ENCODE measurements at places on chromosomes 4 and X.

- no peaks in the 10 kb centered on the region for H3K27me3 ChIP-seq
- no peaks in the 10 kb centered on the region for H3K4me1 ChIP-seq
- H3K36me3 ChIP-seq: peaks cover 4% of the 10 kb centered on the region
- H3K27ac ChIP-seq: no peak overlapping the region
- DNase-seq: no peak
These were observed 14.6 kb downstream of the ZNF718 start for GRCh38 chr4:138935-139334.

- H3K27ac ChIP-seq: no peak overlapping the region
- no peaks in the 10 kb centered on the region for H3K4me1 ChIP-seq
- no peaks in the 10 kb centered on the region for H3K27me3 ChIP-seq
- H3K36me3 ChIP-seq: no peaks in the 10 kb centered on the region
- H3K4me3 ChIP-seq: no peak overlapping the region
These were observed 84.2 kb downstream of the CHRNA9 start for GRCh38 chr4:40419231-40419912.

- H3K27me3 ChIP-seq: no peaks in the 10 kb centered on the region
- H3K27ac ChIP-seq: no peak overlapping the region
- no peaks in the 10 kb centered on the region for H3K36me3 ChIP-seq
- H3K4me3 ChIP-seq: no peak overlapping the region
These were observed 48.2 kb downstream of the SLC34A2 start for GRCh38 chr4:25703731-25704388.

GRCh38 chrX:51894697-51895336, 1.4 kb downstream of the MAGED1 start:
- H3K4me3 ChIP-seq: peak overlapping the region; percentile 67
- no peak overlapping the region for H3K27ac ChIP-seq
- peaks cover 33% of the 10 kb centered on the region for H3K36me3 ChIP-seq

DNA sequence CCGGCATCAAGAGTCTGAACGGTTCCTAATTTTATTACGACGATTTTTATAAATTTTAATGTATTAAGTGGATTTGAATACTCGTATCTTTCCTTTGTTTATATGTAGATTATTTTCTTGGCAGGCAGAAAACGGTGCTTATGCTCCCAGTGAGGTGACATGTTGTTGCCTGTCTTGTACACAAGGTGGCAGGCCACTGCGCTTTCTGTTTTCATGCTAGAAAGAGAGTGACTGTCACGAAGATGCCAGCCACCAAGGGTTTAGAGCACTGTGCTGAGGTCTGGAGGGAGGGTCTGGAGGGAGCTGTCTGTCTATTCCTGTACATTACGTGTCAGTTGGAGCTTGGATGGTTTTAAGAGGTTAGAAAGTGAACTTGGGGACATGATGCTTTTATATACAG, 87.7 kb downstream of the SHROOM2 start:
- H3K4me1 ChIP-seq: no peaks in the 10 kb centered on the region
- no peak overlapping the region for H3K4me3 ChIP-seq
- H3K27ac ChIP-seq: no peak overlapping the region
- H3K36me3 ChIP-seq: no peaks in the 10 kb centered on the region

Data from H1 (cell line).